ENCODE measurements at places on chromosomes 6 and 20. TPM values are rescaled to one million over a fixed set of nuclear protein-coding genes. Genes with fewer than 3 reads are reported as not detected.

The ZNF133 gene
- 24.9 TPM for polyA plus RNA-seq

The ERVFRD-1 gene
- polyA plus RNA-seq: not detected

The CRISP3 gene
- polyA plus RNA-seq: 0.30 TPM

The MUCL3 gene
- not detected for polyA plus RNA-seq

- peak; percentile 36 for DNase-seq
Measured at GRCh38 chr6:104887350-104887749, 27.6 kb upstream of the HACE1 start.

The LY6G6C gene
- polyA plus RNA-seq: not detected

- DNase-seq: no peak
Measured at GRCh38 chr6:35487658-35488516, 9.0 kb downstream of the TEAD3 start.

GRCh38 chr6:165714907-165715306 lies 51.9 kb upstream of the PDE10A start:
- no peak for DNase-seq

DNA sequence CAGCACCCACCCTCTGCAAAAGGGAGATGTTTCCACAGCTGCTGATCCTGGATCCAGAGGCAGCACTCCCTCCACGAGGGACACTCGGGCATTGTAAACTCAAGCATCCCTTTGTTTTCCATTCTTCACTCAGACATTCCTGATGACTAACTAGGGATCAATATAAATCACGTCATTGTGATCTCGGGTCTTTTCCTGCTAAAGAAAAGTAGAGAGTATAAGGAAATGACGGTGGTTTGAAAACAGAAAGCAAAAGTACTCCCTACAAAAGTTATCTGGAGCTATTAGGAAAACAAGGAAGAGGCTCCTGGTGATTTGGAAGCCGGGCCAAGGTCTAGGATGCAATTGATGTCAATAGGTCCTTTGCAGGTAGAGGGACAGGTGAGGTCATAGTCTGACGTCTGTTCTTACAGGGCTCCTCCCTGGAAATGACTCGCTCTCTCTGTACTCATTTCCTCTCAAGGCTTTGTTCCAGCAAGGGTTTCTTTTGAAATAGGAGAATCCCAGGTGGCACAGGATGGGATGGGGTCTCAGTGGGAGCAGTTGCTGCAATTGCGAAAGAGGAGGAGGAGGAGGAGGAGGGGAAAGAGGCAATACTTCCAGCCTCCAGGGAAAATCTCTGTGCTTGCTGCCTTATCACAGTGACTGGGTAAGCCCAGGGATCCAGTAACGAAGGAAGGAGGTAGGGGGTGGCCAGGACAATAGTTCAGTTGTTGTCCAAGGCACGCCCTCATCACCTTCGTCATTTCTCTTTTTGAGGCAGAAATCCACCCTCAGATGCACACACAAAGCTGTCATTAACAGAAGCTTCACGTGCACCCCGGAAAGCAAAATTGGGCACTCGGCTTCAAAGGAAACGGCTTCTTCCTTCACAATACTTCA lies 222.8 kb downstream of the LY86 start:
- no peak for DNase-seq

All from left renal pelvis (tissue), 4 donors.